ENCODE measurements at places on chromosomes 3 and 15.
A peak's percentile ranks its signal among the peaks of the same experiment; 100 is the strongest.

GRCh38 chr15:72169236-72169920, 28.2 kb downstream of the GRAMD2A start:
- no peak for DNase-seq

DNA sequence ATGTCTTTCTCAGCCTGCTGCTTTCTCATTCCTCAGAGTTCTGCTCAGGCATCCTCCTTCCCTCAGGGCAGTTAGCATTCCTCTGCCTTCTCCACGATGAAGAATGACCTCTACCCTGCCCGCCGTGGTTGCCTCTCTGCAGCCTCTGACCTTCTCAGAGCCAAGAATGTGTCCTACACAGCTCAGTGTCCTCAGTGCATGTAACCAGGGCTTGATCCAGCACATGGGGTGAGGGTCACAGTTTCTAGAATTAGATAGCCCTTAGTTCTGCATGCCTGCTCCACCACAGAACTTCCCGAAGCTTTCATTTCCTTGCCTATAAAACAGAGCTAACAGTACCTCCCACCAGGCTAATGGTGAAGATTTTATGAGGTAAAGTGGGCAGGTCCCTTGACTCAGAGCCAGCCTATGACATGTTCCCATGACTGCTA, 182.1 kb downstream of the CLSTN2 start:
- no peak for DNase-seq

- DNase-seq: no peak
Measured at GRCh38 chr3:42032693-42033349, 58.3 kb upstream of the TRAK1 start.

GRCh38 chr3:73601011-73601410, 23.7 kb downstream of the PDZRN3 start:
- DNase-seq: no peak

DNA sequence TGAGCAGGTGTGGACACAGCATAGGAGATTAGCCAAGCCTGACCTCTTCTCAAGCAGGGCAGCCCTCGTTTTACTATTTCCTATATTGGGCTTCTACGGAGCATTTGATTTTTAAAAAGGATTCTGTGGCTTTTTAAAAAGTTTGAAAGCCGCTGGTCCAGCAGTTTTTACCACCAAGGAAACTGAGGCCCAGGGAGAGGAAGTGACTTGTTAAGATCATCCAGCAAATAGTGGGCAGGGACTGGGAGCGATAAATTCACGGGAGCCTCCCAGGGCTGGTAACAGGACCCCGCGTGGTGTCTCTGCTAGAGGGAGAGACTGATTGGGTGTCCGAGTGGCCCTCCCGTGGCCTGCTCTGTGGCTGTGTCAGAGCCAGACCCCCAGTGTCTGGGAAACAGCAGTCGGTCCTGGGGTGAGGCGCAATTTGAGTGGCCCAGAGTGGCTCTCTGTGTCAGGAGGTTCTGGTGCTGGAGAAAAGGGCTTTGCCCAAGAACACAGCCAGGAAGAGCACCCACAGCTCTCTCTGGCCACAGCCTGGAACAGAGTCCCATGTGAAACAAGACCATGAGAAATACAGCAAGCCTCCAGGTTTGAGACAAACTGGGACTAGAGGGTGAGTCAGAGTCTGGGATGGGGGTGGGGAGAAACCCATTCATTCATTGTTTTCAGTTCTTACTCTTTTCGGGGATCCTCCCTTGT, 4.2 kb downstream of the FURIN start:
- no peak for DNase-seq

DNA sequence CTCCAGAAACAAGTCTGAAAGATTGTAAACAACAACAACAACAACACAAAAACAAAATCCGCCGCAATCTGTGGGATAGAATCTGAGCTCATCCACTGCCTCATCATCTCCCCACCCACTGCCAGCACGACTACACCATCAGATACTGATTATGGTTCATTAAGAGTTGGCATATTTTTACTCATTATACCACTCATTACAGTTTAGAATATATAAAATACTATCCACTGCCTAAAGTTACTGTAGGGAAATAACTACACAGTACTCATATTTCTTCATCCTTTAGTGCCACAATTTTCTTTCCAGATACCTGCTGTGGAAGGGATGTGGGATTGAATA, 152.5 kb upstream of the PEX5L start:
- DNase-seq: no peak

- no peak for DNase-seq
Measured at GRCh38 chr3:106830334-106830733, 546.9 kb upstream of the CCDC54 start.

DNA sequence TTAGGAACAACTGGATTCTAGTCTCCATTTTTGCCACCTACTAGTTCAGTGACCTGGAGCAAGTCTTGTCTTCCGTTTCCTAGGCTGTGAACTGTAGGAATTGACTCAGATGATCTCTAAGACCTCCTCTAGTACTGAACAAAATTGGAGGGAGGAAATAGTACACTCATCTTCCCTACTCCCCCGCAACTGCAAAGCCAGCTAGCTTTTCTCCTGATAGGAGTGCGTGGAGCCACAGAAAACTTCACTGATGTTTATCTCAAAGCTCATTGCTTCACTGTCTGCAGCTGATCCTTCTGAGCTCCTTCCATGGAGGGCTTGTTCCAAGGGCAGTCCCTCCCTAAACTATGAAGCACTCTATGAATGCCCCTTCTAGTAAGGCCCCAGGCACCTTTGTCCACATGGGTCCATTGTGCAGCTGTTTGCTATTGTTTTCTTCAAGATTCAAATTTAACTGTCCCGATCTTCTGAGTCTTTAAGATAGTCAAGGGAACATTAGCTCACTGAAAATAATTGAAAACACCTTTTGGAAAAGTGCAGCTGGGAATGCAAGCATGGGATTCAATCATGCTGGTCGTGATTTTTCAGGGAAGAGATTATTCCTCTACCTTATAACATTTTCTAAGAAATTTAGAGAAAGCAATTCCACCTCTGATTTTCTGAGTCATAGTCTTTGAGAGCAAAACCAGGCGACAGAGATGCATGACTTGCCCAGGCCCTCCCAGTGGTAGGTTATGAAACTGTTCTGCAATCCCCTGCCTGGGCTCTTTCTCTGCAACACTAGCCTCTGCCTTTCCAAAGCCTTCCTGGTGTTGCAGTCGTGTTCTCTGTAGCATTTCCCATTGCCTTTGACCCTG, 24.3 kb downstream of the FILIP1L start:
- no peak for DNase-seq

DNA sequence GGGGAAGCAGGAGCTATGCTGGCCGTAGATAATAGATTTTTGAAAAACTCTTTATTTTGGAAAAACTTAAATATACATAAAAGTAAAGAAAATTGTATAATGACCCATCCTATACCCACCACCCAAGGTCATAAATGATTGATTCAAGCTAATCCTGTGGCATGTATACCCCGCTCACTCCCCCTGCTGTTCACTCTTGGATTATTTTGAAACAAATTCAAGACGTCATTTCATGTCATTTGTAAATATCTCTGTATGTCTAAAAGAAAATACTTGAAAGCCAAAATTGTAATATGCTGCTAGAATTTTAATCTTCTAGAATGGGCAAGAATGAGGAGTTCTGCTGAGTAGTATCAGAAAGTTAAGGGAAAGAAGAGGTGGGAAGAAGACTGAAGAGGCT, 241.7 kb downstream of the FEZF2 start:
- no peak for DNase-seq

DNA sequence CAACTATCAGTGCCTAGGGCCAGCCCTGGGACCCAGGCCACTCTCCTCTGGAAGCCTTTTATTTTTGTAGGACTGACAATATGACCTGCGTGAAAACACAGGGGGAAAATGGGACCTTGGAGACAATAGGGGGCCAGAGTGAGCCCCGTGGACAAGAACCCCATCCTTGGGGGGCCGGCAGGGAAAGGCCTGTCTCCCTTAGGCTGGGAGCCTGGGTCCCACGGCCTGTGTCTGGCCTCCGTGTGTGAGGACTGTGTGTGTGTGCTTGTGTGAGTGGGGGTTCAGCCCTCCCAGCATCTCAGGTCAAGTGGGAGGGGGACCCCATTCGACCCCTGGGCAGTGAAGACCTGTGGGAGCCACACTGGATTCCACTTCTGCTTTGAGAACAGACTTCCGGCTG, 53.3 kb downstream of the EXOG start:
- DNase-seq: no peak

DNA sequence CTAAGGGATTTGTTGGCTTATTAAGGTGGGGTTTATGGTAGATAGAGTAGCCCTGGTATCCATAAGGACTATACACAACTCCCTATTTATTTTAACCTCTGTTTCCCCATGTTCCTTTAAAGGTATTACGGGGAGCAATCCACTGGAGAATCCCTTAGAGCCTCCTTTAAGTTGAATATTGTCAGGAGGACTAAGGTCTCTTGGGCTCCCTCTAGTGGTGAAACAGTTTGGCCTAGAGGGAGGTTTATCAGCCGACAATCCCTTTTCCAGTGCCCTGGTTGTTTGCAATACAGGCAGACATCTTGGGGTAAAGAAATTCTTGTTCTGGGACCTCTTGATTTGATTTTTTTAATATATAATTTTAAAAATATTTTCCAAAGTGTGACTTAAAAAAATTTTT, 12.9 kb downstream of the OPA1 start:
- no peak for DNase-seq

GRCh38 chr15:41411031-41411430, 5.9 kb upstream of the RTF1 start:
- DNase-seq: no peak

DNA sequence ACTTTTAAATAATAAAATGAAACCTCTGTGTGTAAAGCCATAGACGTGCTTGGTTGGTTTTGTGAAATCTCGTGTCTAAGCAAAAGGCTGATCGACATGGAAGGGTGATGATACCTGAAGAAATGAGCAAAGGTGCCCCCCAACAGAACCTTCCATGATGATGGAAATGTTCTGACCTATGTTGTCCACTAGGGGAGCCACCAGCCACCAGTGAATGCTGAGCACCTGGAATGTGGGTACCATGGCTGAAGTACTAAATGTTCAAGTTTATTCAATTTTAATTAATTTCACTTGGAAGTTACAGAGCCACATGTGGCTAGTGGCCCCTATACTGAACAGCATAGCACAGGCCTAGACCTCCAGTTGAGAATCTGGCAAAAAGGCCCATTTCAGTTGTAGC, 158.8 kb downstream of the POLR2M start:
- DNase-seq: no peak

GRCh38 chr3:71453822-71454511, 129.6 kb downstream of the FOXP1 start:
- no peak for DNase-seq

GRCh38 chr15:100438570-100438969, 90.2 kb downstream of the CERS3 start:
- DNase-seq: peak; percentile 43

- DNase-seq: no peak
Measured at GRCh38 chr3:144018776-144019175, 47.2 kb downstream of the DIPK2A start.

GRCh38 chr3:20250786-20251185, 64.8 kb upstream of the SGO1 start:
- DNase-seq: no peak

GRCh38 chr3:53160660-53161449, at the start of gene PRKCD:
TSS of gene PRKCD (plus strand) at chr3:53161209. CDS start at chr3:53178423, 17,214 bp downstream.
- peak; percentile 64 for DNase-seq

GRCh38 chr15:95148183-95148582, 916.8 kb downstream of the MCTP2 start:
- DNase-seq: no peak

DNA sequence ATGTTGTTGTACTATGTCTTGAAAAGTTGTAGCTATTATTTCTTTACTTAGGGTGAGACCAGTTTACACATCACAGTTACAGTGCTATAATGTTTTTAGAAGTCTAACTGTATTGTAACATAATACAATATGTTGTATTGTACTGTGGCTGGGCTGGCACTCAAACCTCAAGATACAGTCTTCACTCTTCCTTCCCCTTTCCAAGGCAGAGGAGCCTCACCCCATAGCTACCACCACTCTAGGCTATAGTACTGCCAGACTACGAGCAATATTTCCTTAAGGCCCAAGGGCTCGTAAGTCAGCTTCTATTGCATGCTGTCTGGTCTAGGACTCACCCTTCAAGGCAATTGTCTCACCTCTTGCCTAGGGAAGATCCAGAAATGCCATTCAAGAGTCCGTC, 597.7 kb downstream of the OTOL1 start:
- no peak for DNase-seq

GRCh38 chr15:68725736-68726135, 95.0 kb downstream of the ANP32A start:
- no peak for DNase-seq

- no peak for DNase-seq
Measured at GRCh38 chr3:197372047-197372661, 73.7 kb upstream of the DLG1 start.

- no peak for DNase-seq
Measured at GRCh38 chr3:176587089-176587488, 610.2 kb downstream of the TBL1XR1 start.

GRCh38 chr3:124609402-124609801, 120.8 kb upstream of the UMPS start:
- no peak for DNase-seq

Data from hypothalamus (tissue), 51 donors.